ENCODE measurements at places on chromosomes 7 and 10. TPM values are rescaled to one million over a fixed set of nuclear protein-coding genes. Genes with fewer than 3 reads are reported as not detected.

DNA sequence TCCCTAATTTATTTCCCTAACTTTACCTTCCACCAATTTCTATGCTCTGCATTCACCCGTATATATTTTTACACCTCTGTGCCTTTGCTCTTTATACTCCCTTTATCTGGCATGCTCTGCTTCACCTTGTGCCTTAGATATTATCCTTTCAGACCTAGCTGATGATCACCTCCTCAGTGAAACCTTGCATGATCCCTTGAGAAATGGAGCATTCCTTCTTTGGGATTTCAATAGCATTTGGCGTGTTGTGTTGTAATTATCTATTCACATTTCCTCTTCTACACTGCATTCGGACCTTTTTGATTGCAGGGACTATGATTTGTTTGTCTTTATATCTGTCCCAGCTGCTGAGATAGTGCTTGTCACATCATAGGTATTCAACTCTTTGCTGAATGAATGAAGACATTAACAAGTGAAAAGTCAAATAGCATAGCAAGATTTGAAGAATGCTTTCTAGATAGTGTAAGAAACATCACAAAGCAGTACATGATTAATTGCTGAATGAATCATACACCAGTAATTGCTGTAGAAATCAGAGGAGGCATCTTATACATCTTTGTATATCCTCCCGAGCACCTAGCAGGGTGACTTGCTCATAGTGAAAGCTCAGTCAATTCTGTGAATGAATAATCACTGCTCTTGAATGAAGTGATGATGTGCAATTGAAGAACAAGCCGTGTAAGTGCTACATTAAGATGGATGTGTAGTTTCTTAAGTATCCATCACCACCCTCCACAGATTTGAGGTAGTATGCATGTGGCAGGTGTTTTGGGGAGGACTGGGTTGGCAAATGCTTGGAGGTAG lies 2.0 kb upstream of the TM9SF3 start:
- no peak for DNase-seq

The DNA2 gene
- 0.54 TPM for polyA plus RNA-seq

GRCh38 chr7:78333530-78334425 lies 535.2 kb downstream of the PHTF2 start:
- DNase-seq: no peak

DNA sequence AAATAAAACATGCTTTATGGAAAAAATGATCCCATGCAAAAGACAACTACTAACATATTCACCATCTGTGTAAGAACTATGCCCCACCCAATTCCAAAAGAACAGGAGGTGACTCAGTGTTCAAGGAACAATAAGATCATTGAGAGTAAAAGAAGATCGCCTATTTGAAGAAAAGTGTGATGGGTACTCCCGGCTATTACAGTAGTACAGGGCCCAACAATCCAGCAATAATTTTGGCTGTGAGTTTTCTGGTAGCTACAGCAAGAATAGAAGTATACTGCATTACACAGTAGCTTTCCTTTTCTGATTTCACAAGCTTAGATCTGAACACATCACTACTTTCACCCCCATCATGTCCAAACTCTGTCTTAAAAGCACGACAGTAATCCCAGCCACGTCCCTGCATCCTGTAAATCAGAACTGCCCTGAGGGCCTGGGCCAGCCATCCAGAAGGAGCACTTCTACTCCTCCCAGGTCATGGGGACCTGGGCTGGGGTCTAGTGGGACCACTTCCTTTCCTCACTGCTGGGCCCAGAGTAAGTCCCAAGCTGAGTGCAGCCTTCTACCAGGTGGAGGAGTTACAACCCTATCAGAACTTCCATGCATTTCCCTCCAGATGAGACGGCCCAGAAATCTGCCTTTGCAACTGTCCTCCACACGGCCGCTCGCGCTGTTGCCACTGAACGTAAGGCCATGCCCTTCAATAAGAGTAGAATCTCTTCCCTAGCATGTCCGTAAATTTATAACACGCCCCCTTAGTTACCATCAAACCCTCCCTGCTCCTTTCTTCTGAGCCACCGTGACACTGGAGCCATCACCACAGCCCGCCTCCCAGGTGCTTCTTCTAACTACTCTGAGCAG lies 7.9 kb downstream of the ESYT2 start:
- peak; percentile 35 for DNase-seq

DNA sequence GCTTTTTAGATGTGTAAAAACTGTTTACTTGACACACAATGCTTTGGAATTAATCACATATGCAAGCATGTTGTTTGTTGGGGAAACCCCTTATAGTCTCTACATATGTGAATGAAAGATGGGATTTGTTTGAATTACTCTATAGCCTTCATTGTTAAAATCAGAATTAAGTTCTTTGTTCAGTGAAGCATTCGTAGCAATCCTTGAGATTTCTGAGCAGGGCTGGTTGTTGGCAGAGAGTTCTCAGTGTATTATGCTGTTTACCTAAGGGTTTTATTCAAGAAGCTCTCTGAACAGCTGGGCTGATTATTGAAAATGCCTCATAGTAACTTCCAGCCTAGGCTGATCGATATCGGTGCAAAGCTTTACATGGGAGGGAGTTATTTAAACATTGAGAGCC lies 190.9 kb downstream of the VTI1A start:
- no peak for DNase-seq

The SNX8 gene
- 3.4 TPM for polyA plus RNA-seq

GRCh38 chr7:5183155-5183554 lies 6.9 kb upstream of the WIPI2 start:
- no peak for DNase-seq

- no peak for DNase-seq
Measured at GRCh38 chr7:123398921-123399320, 135.5 kb downstream of the IQUB start.

- DNase-seq: no peak
Measured at GRCh38 chr7:69910150-69910549, 311.9 kb downstream of the AUTS2 start.

All from naive thymus-derived CD8-positive, alpha-beta T cell (primary cell).